SK-N-DZ (cell line): ENCODE measurements at places on chromosomes 13 and 19.
A peak's percentile ranks its signal among the peaks of the same experiment; 100 is the strongest.

- no peak for DNase-seq
Observed at GRCh38 chr13:99225078-99225477, 24.4 kb downstream of the UBAC2 start.

DNA sequence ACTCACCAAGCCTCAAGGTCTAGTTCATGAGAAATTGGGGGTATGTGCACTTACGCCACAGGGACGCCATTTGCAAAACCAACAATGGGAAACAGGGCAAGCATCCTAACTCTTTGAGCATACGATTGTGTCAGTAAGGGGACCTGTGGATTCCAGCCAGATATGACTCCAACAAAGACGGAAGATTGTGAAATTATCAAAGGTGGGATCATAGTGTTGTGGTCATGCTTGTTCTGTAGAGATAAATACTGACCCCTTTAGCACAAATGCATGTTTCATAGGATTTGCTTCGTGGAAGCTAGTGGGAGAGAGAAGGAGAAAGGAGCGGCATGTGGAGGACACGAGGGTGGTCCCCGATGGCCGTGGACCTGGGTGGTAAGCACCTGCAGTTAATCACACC, 37.8 kb downstream of the GATAD2A start:
- no peak for DNase-seq

DNA sequence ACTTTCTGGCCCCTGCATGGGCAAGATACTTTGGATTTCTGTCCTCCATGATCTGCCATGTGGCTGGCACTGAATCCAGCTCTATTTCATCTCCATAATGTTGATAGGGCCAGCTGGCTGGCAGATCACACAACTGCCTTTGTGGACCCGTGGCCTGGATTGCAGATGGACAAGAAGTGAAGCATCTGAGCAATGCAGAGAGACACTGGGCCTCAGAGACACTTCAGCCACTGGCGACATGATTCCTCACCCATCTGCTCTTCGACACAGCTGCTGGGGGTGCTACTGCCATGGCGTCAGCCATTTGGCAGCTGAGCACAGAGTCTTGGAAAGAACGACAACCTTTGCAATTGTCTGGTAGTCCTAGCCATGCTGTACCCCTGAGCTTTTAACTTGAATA, 79.5 kb upstream of the MYO16 start:
- DNase-seq = no peak

GRCh38 chr19:10292789-10293636, 3.3 kb downstream of the ICAM5 start:
- no peak for DNase-seq

GRCh38 chr13:96403241-96403640, 313.3 kb downstream of the HS6ST3 start:
- no peak for DNase-seq

DNA sequence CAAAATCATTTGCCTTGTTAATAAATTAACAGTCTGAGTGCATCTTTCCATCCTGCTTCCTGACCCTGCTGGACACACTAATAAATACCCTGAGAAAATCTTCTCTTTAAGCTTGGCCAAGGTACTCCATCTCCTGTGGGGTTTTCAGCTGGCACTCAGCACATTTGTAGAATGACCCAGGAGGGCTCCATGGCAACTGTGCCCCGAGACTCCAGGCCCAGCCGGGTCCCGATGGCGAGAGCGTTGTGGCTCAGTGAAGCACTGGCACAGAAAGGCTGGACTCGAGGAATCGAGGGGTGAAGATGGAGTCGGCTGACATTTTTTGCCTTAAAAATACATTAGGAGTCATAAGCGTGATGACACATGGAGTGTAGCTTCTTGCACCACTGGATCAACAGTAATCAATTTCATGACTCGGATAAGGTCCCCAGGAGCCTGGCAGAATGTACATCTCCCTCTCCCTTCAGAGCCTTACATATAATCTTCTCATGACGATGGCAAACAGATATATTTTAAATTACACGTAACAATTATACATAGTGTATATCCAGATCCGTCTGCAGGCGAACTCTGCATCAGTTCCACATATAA, 85.4 kb downstream of the SLC7A1 start:
- no peak for DNase-seq

GRCh38 chr19:54164369-54165068, 5.0 kb upstream of the LENG1 start:
- no peak for DNase-seq

GRCh38 chr19:49434907-49435583, 6.3 kb downstream of the SLC17A7 start:
- no peak for DNase-seq

- DNase-seq = peak; percentile 49
Observed at GRCh38 chr19:512547-513365, 5.5 kb downstream of the TPGS1 start.

GRCh38 chr13:109427148-109427547, 359.2 kb downstream of the IRS2 start:
- no peak for DNase-seq

GRCh38 chr19:47459477-47459876, 12.2 kb downstream of the SLC8A2 start:
- no peak for DNase-seq

- peak; percentile 15 for DNase-seq
Observed at GRCh38 chr13:33644581-33645543, 173.1 kb upstream of the RFC3 start.

DNA sequence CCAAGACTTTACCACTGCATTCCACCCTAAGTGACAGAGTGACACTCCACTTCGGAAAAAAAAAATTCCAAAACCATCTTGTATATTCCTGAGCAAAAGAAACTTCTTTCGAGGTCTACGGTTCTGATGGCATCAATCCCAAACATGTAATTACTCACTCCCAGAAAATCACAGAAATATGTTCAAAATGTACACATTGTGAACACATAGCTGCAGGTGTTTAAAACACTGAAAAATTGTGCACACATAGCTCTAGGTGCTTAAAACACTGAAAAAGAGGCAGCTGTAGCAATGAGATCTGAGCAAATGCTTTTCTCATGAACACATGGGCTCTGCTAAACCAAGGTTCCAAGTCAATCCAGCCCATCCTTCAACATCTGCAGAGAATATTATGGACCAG, 14.0 kb upstream of the ZNF468 start:
- DNase-seq = no peak

DNA sequence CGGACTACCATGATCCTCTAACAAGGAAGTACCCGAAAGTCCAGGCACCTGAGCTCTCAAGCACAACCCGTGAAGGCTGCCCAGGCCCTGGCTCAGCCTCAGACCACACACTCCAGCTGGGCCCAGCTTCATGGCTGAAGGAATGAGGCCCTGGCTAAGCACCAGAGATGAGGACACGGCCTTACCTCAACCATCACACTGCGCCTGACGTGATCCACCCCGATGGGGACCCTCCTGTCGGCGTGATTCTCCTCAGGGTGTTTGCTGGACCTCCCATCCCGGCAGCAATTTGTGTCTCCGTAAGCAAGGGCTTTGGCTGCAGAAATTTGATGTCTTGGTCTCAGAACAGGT, 56.5 kb downstream of the F2RL3 start:
- no peak for DNase-seq

DNA sequence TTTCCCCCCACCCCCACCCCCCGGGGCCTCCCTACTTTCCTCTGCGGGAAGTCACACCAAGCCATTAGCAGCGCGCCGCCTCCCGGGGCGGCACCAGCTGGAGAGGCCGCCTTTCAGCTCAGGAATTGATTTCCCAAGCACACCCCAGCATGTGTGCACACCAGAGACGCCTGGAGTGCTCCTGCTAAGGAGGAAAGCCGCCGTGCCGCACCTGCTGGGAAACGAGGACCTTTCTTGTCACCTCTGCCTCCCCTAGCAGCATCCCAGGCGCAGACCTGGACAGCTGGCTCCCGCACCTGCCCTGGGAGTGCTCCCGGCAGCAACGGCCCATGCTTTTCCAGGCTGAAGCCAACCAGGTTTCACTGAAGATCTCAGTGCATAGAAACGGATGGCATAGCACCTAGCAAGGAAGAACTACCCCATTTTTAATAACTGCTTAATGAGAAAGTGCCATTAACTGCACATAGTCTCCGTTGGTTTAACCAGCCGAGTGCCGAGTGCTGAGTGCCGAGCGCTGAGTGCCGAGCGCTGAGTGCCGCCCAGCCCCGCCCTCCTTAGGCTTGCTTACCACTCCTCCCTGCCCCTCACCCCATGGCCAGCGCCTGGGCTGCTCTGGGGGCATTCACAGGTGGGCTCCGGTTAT, 165.0 kb downstream of the USP12 start:
- DNase-seq = no peak

DNA sequence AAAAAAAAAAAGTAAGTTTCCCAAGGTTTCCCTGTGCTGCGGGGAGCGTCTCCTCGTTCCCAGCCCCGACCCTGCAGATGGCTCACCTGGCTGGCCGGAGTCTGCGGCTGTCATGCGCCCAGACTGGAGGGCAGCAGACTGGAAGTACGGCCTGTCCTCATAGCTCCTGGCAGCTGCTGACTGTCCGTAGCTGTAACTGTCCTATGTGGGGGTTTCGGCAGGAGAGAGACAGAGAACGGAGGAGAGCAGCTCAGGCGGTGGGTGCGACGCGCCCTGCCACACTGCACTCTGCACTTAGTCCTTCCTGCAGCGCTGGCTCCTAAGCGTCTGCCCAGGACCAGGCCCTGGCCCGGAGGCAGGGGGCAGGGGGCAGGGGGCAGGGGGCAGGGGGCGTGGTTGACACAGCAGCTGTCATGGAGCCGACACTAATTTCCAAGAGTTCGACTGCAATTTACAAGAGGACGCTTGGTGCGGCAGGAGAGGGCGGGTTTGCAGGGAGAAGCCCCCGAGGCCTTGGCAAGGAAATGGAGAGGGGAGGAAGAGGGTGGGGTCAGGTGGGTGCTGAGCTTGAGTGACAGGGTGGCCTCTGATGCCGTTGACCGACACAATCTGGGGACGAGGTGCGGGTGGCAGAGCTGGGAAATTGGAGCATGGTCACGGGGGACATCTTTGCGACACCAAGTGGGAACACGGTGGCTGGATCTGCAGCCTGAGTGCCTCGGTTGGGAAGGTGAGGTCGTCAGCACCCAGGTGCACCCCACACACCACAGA, 35.1 kb downstream of the ZFR2 start:
- DNase-seq = no peak

- DNase-seq = no peak
Observed at GRCh38 chr19:7287722-7288121, 6.5 kb downstream of the INSR start.

DNA sequence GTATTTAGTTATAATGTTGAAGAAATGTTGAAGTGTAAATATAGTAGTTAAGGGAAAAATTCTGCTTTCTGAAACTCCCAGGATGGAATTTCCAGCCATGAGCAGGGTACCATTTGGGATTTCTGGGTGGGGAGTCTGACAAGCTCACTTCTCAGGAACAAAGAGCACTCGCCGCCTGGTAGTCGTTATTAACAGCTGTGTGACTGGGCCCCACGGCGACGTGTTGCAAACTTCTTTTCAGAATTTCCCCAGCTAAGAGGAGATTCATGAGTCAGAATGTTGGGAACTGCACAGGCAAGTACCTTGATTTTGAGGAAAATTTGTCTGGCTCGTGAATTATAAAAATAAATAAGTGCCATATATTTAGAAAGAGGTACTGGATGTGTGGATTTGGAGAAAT, 103.7 kb downstream of the LACC1 start:
- no peak for DNase-seq

DNA sequence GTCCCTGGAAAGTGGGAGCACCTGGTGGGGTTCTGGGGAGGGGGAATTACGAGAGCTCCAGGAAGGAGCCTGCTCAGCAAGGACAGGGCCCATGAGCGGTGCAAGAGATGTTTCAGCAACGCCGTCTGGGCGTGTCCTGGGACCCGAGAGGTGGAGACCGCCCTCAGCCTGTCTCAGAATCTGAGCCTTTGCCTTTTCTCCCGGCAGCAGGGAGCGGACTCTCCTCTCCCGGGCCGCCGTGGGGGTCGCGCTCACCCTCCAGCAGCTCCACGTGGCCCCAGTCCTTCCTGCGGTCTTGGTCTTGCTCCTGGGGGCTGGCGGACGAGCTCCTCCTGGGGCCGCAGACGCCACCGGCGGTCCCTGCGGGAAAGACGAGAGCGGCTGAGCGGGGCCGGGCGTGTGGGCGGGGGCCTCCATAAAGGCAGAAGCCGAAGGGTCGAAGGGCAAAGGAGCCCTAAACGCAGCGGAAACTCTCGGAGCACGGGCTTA, 714 bp downstream of the POLRMT start:
- peak; percentile 48 for DNase-seq

- DNase-seq = no peak
Observed at GRCh38 chr13:37657134-37657533, 58.6 kb upstream of the POSTN start.

DNA sequence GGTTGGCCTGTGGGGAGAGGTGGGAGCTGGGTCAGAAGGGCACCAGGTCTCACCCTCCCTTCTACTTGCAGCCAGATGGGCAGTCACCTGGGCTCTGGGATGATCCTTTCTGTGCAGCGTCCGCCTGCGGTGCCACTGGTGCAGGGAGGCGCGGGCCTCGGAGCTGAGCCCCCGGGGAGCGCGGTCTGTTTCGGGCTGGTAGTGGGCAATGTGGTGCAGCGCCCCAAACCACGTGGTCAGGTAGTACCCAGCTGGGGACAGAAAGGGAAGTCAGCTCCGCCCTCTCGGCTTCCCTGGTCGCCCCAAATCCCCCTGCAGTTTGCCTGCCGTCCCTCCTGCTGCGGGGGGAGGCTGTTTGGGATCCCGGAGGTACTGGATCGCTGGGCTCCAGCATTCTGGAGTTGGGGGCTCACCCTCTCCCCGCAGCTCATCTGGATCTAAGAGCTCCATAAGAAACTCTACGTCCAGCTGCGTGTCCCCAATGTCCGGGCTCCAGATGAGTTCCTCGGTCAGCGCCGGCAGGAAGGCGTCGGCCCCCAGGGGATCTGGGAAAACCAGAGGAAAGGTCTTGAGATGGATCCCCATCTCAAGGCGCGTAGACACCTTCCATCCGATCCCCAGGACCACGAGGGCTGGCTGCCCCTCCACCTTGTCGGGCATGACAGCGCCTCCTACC, 8.8 kb downstream of the RINL start:
- no peak for DNase-seq

GRCh38 chr13:42334329-42334706, 62.4 kb downstream of the AKAP11 start:
- DNase-seq = no peak

DNA sequence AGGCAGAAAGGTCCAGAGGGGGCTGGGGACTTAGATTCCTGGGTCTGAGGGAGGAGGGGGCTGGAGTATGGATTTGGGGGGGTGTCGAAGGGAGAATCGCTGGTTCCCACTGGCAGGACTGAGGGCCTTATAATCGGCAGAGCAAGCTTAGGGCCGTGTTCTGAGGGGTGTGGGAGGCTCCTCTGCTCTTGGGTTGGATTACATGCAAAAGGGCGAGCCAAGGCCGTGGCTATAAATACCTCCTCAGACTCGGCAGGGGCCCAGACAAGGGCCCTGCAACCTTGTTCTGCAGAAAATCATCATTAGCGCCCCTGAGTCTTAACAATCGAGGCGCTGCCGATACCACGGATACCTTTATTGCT, 707 bp upstream of the MAMSTR start:
- DNase-seq = no peak

DNA sequence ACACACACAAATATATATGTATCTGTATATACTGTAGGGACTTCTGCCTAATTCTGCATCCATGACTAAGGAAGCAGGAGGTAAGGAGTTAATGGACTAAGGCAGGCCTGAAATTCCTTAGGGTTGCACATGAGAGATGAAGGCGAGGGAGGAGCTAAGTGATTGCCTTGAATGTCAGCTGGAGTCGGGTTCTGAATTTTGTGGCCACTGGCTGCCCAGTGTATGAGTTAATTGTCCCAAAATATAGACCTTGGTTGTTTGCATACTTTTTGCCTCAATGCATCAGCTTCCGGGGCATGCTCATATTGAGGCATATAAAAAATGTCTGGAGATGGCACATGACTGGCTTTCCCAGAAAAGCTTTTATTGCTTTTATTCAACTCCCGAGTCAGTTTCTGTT, 245.5 kb downstream of the TDRD3 start:
- DNase-seq = no peak
